ENCODE measurements at places on chromosomes 4 and X.

- no peak for DNase-seq
Observed at GRCh38 chr4:74630551-74630950, 163.8 kb downstream of the BTC start.

GRCh38 chr4:165201806-165202205 lies 5.6 kb upstream of the KLHL2 start:
- peak; percentile 88 for DNase-seq

DNA sequence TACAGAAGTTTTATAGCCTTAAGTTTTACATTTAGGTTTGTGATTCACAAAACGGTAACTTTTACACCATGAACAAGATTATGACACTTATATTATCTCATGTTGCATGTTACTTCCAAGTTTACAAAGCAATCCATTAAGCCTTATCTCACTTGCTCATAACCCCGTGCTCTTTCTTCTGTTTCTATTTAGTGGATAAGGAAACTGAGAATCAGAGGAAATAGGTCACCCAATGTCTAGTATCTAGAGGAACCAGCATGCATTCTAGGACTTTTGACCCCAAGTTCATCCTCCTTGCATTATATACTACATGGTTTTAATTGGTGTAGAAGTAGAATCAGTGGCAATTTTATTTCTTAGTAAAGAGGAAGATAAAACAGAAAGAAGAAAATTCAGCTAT lies 67.0 kb upstream of the ANXA3 start:
- no peak for DNase-seq

DNA sequence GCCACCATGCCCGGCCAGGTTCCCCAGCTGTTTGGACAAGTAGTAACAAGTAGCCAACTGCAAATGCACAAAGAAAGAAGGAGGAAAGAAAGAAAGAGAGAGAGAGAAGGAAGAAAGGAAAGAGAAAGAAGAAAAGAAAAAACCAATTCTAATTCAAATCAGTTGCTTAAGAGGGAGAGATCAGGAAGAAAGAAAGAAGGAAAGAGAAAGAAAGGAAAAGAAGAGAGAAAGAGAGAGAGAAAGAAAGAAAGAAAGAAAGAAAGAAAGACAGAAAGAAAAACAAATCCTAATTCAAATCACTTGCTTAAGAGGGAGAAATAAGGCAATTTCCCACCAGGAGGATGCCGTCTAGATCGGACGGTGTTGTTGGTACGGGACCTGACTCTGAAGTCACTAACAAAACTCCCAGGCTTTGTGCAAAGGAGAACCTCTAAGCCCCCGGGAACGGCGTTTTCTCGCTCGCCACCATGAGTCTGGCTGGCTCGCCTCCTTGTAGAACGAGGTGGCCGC lies 95.5 kb upstream of the PPP2R3B start:
- DNase-seq: no peak

DNA sequence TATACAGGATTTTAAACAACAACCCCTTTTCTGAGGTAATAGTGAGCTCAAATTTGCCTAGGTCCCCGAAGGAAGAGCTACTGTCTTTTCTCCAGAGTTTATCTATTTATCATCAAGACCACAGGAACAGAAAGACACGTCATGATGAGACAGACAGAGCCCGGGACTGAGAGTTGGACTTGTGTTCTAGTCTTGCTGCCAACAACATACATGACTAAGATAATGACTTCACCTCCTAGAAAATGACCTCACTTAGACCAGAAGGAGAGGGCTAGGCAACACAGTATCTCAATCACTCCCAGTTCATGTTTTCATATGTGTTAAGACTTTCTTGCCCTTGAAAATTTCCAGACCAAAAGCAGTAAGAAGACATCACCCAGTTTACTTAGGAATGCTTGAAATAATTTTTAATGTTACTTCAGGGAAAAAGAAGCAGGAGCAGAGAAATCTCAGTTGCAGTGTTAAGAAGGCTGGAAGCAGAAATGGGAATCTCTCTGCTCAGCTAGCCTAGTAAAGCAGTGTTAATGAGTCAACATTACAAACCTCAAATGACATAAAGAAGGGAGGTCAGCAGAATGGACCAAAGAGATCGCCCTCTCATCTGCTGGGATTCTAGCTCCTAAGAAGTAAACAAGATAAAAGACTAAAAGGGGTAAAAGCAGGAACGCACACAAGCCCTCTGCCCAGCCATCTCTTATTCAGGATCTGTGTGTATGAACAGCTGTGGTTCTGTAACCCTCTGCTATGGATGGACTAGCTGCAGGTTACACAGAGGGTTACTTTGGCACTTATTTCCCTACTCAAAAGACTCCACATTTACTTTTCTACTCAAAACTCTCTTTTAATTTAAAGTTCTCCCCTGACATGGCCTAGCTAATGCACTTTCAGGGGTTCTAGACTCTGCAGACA lies 24.8 kb downstream of the PDGFC start:
- peak; percentile 96 for DNase-seq

- no peak for DNase-seq
Observed at GRCh38 chrX:10589098-10589497, 31.3 kb downstream of the MID1 start.

DNA sequence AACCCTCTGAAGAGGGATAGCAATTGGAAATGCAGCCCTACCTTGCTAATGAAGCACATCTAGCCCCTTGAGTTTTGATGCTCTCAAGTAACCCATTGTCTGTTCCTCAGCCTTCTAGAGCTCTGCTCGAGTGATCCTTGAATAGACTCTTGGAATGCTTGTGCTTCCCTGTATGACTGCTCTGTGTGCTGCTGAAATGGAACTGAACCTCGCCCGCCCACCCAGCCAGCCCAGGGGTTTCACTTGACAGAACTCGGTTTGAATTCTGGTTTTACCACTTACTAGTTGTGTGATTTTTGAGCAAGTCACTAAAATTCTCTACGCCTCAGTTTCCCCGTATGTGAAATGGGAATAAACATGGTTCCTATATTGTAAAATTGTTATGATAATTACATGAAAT lies 77.1 kb downstream of the MID2 start:
- DNase-seq: no peak

- DNase-seq: peak; percentile 68
Observed at GRCh38 chr4:140233791-140234696, 80.1 kb upstream of the MAML3 start.

DNA sequence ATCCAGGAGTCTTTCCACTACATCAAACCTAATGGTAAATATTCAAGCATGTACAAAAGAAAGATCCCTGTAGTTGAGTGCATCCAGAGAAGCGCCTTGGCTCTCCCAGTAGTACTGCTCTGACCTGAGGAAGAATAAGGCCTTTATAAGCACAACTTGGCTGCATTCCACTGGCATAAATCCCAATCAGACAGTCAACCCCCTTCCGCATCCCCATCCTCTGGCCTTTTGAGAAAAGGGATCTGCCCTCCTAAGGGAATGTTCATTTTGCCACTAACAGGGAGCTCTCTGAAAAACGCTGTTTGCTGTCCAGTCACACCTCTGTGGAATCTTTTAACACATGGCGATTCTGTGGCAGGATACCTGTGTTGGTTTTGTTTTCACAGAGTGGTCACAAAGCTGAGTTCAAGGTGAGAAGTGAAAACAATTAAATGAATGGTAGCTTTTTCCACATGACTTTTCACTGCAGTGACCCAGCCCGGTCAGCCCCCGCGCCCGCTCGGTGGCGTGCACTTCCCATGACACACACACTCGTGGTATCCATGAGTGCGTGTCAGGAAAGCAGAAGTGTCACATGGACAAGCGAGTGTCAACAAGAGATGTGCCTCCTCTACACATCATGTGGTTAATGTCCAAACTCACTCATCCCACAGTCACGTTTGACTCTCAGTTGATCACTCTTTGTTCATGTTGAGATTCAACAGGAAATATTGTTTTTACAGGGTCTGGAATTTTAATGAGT lies 112.2 kb upstream of the ENPP6 start:
- DNase-seq: no peak

DNA sequence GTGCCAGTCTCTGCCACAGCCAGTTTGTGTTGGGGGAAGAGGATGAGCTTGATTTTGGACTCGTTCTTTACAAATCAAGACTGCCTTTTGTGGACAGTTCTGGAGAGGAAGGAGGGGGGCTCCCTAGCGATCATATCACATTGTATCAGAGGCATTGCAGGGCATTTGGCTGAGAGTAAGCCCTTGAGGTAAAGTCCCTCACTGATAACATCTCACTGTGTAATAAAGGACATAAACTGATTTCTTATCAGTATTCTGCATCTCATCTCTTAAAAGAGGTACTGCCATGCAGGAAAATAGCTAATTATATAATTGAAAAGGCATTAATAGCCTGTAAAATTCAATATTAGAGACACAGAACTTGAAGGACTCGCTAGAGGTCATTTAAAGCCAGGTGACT lies 6.1 kb upstream of the IGFBP7 start:
- DNase-seq: no peak

DNA sequence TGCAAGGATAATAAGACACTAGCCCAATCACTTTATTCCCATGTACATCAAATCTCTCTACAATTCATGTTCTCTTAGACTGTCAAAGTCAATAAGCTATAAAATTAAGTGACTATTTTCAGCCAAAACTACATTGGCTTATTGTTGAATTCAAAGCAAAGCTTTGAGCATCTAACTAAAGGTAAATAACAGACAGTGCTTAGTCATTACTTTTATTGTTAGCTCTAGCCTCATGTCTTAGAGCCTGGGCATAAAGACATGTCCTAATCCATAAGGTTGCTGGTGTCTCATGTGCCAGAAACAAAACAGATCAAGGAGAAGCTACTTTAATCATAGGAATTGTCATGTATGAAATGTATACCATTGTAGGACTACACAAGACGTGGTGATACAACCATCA lies 103.1 kb upstream of the UNC5C start:
- DNase-seq: no peak

GRCh38 chrX:48474127-48474526 lies 1.9 kb upstream of the FTSJ1 start:
- DNase-seq: no peak

GRCh38 chr4:71526637-71527406 lies 188.0 kb downstream of the SLC4A4 start:
- no peak for DNase-seq

- no peak for DNase-seq
Observed at GRCh38 chrX:103012945-103013344, 51.0 kb downstream of the BEX1 start.

- no peak for DNase-seq
Observed at GRCh38 chr4:94333866-94334265, 8.8 kb downstream of the HPGDS start.

DNA sequence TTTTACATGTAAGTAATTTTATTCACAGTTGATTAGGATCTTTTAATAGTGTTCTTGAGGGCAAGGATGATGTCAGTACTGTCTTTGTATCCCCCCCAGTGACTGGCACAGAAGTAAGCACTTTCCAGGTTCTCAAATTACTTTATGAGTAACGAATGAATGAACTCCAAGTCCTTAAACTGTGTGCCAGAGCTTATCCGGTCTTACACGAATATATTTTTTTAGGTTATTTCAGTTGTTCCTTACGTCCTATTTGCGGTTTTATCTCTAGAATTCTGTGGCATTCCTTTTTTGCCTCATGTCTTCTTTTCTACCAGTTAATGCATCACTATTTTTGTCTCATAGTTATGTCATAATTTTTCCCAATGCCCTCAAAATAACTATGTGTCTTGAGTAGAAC lies 106.9 kb upstream of the MID1IP1 start:
- no peak for DNase-seq

GRCh38 chrX:125505207-125505606 lies 185.5 kb downstream of the TEX13C start:
- no peak for DNase-seq

DNA sequence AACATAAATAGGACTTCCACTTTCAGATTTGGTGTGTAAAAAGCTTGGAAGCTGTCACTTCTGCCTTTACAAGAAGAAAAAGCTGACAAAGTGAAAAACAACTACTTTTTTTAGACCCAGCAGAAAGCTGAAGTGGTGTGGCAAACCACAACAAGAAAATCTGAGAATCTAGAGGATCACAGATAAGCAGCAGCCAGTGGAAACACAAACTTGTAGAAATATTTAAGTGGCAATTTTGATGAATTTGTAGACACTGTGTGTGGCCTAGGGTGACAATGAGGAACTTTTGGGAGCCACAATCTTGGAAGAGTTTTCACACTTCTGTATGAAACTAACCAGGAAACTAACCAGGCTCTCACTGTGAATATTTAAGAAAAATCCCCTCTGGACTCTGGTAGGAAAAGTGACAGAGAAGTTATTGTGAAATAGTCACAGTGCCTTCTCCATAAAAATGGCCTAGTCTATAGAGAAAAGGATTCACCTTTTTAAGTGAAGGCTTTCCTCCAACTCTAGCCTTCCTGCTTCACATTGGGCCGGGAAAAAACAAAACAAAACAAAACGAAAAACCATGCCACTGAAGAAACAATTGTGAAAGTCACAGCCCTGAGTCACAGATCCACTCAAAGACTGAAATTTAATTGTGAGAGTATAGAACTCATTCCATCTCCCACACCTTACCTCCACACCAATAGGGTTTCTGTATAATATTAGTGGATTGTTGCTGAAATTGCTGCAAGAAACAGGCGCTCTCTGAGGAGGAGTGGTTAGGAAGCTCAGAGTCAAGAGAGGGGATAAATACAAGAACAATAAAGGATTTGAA lies 26.7 kb upstream of the GUCY1A1 start:
- no peak for DNase-seq

- no peak for DNase-seq
Observed at GRCh38 chr4:44425614-44426208, 22.9 kb downstream of the KCTD8 start.

DNA sequence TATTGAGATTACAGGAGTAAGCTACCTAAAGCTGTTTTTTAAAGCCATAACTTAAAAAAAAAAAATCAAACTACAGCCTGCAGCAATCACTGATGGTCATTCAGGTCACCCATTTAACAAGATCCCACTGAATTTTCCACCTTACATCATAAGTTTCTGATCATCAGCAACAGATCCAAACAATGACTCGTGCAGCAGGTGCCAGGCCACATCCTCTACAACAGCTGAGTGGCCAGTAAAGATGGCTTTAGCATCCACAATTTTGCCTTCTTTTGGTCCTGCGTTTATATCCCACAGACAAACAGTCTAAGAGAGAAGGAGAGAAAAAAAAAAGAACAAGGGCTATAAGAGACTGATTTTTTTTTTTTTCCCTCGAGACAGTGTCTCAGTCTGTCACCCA lies 16.6 kb downstream of the RBBP7 start:
- no peak for DNase-seq

- DNase-seq: peak; percentile 3
Observed at GRCh38 chr4:98828801-98829200, 100.1 kb downstream of the EIF4E start.

DNA sequence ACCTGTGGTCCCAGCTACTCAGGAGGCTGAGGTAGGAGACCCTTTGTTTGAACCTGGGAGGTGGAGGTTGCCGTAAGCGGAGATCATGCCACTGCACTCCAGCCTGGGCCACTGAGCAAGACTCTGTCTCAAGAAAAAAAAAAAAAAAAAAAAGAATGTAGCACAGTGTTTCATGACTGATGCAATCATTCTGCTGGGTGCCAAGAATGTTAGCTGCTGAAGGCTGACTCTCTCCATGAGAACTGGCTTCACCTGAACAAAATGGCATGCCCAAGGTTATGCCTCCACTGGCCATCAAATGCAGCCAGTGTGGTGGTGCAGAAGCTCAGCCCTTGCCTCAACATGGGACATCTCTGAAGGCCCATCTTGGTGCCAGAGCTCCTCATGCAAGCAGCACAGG lies 412.1 kb downstream of the ADAM29 start:
- peak; percentile 48 for DNase-seq

- DNase-seq: peak; percentile 63
Observed at GRCh38 chr4:21885241-21885640, 63.3 kb downstream of the KCNIP4 start.
